ENCODE measurements at places on chromosomes 3 and 15.

- DNase-seq, result no peak
Observed at GRCh38 chr15:70195171-70195570, 97.5 kb upstream of the TLE3 start.

DNA sequence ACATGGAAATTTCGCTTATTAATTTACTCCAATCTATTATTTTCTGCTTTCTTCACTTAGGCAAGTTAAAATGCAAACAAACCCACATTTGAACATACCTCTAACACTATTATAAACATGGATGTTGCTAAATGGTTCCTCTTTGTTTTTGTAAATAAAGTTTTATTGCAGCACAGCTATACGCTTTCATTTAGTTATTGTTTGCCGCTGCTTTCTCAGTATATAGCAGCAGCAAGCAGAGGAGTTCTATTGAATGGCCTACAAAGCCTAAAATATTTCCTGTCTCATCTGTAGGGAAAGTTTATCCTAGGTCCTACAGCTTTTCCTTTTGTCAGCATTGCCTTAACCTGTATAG is 7.9 kb upstream of the CHD2 start:
- DNase-seq, result no peak

- no peak for DNase-seq
Observed at GRCh38 chr3:146449613-146450012, 19.7 kb downstream of the PLSCR2 start.

DNA sequence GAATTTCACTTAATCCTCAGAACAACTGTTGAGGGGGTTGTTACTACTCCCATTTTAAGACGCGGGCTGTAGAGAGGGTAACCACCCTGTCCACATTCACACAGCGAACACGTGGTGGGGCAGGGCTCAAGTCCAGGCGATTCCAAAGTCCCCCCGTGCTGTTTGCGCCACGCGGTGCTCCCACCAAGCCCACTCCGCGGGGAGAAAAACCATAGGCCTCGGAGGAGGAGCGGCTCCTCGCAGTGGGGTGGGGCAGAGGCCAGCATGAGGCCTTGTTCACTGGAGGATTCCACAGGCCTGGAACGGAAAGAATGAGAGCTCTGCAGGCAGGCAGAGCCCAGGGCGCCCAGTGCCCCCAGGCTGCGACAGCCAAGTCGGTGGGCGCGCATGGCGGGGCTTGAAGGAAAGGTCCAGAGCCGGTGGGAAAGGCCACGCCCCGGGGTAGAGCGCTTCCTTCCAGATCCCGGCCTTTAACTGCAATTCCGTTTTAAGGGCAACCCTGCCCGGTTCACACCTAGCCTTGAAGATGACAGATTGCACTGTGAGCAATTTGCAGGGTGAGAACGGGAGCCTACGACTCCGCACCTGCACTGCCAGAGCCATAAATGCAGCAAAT is 161.8 kb upstream of the TBL1XR1 start:
- DNase-seq, result peak; percentile 19

- DNase-seq, result no peak
Observed at GRCh38 chr15:25670025-25670554, 193.0 kb downstream of the ATP10A start.

DNA sequence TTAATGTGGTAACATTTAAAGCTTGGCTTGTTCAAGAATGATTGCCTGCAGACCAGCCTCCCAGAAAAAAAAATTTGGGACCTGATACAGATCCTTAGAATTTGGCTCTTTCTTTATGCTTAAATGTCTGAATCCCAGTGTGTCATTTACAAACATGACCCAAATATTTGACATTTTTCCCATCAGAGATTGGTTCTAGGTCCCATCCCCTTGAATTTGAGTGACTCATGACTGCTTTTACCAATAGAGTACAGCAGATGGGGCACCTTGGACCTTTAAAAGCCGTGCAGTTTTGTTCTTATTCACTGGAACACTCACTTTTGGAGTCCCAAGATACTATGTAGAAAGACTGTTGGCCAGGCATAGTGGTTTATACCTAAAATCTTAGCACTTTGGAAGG is 231.6 kb downstream of the ZIC1 start:
- DNase-seq, result no peak

DNA sequence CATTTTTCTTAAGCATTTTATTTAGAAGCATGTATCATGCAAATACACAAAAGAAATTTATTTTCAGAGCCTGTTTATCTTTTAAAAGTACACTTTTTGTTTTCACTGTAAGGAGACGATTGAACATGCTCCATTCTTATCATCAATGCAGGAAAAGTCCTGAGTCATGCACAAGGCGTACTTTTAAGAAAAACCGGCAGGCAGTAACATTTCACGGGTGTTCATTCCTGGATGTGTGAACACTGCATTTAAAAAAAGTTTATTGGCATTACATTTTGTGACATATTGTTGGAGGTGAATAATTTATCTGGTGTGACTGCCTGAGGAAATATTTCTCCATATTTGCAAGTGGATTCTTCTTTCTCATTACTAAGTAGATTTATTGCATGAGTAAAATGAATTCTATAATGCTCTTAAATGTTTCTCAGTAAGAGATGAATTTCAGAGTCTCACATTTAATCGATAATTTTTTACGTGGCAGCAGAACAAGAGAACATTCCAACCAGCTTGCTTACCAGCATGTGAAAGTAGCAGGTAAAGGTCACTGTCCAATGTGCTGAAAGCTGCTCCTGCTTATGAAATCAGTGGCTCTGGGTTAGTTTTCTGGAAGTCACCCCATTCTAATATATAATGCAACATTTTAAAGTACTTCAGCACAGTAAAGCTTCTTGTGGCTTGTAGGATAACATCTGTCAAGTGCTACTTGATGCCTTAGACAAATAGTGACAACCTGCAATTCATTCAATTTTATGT is 87.0 kb downstream of the SV2B start:
- no peak for DNase-seq

DNA sequence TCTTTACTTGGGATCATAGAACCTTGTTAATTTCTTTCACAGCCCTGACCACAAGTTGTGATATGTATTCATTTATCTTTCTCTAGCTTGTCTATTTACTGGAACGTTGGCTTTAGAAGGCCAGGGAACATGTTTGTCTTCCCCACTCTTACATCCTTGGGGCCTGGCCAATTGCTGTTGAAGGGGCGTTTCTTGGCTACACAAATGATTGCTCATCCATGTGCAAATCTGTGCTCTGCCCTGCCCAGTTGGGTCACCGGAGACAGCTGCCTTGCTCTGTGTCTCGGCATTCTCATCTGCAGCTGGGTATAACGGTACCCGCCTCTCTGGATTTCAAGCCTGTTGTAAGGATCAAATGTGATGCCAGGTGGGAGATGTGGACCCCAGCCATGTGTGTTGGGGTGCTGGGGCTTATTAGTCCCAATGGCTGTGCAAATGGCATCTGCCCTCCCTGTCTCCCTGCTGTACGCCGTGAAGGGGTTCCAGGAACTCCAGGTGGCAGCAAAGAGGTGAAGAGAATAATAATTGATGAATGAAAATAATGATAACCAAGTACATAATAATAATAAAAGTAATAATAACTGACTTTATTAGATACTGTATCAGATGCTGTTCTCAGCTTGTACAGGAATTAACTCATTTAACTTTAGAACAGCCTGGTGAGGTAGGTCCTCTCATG is 24.0 kb upstream of the TLE3 start:
- no peak for DNase-seq

GRCh38 chr15:89826671-89827655 is 12.3 kb upstream of the ANPEP start:
- DNase-seq, result no peak

- no peak for DNase-seq
Observed at GRCh38 chr3:24683090-24683489, 188.4 kb upstream of the THRB start.

GRCh38 chr15:41932101-41932500 is 38.2 kb upstream of the SPTBN5 start:
- no peak for DNase-seq

GRCh38 chr3:172581757-172582166 is 58.5 kb upstream of the TNFSF10 start:
- no peak for DNase-seq

GRCh38 chr3:12681943-12682390 is 18.1 kb upstream of the RAF1 start:
- DNase-seq, result no peak

DNA sequence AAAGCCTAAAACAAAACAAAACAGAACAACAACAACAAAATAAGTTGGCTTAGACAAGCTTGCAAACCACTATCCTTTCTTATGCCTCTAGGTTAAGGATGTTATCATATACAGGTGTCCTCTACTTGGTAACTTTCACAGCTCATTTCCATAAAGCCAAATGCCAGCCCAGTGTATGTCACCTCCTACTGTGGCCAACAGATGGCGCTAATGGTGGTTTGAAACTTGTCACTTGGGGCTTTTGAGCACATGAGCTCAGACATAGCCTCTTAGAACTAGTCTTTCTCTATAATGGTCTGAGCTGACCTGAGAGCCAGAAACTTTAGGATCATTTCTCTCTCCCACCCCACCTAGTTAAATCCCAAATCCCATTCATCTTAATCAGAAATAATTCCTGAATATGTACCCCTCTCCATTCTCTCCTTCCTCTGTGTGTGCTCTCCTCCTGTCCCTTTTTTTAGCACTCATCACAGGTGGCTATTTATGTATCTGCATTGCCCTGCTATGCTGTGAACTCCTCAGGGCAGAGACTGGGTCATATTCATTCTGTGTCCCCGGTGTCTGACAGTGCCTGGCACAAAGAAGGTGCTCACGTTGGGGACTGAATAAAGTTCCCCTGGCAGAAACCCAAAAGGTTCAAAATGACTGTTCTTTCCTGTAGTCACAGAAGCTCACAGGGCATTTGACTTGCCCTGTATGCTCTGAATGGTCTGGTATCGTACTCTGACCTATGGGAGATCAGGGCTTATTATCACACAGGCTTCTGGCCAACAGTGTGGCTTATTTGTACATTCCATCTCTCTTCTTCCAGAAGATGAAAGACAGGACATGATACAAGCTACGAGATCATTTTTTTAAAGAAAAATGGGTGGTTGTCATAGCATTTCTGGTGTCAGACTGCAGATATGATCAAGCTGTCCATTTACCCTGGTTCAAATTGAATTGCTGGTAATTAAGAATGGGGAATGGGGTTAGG is 319.3 kb upstream of the AZI2 start:
- peak; percentile 13 for DNase-seq

GRCh38 chr3:100693225-100693624 is 16.1 kb upstream of the TFG start:
- DNase-seq, result no peak

DNA sequence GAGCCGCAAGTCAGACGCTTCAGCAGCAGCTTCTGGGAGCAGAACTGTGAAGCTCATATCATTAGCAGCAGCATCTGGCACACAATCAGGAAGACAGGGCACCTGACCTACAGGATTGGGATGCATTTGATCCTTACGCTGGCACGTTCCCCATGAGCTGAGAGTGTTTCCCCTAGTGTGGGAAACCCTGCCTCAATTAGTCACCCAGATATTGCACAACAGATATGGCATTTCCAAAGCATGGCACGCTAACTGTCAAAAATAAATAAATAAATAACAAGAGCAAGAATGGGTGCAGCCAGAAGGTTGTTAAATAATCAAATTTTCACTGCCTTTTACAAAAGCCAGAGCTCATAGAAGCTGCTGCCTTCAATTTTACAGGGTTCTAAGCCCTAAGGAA is 189.6 kb upstream of the THBS1 start:
- no peak for DNase-seq

DNA sequence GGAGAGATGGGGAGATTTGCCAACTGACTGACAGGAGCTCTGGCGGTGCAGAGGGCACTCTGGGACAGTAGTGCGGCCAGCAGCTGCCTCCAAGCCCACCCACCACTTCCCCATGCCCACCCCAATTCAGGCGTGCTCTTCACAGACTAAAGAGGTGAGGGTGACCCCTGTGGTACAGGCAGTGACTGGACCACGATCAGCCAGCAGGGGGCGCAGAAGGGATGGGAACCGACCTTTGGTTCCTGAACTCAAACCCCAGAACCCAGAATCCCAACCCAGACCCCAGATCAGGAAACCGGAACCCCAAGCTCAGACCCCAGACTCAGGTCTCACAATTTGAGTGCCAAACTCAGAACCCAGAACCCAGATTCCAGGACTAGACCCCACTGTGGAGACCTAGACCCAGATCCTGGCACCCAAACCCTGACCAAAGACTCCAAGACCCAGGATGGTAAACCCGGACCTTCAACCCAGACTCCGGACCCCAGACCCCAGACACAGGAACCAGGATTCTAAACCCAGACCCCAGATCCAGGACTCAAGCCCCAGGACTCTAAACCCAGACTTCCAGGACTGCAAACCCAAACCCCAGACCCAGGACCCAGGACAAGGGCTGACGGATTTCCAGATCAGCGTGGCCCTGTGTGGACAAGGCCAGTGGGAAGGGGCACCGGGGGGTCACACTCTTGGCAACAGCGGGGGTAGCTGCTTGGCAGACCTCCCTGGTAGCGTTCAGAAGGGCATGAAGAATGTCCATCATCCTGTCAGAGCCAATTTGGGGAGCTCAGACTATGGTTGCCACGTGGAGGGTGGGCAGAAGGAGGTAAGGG is 3.7 kb upstream of the MYL3 start:
- DNase-seq, result peak; percentile 66

- DNase-seq, result no peak
Observed at GRCh38 chr3:133042778-133043177, 4.6 kb downstream of the TMEM108 start.

- DNase-seq, result no peak
Observed at GRCh38 chr3:61601831-61602230, 40.5 kb downstream of the PTPRG start.

DNA sequence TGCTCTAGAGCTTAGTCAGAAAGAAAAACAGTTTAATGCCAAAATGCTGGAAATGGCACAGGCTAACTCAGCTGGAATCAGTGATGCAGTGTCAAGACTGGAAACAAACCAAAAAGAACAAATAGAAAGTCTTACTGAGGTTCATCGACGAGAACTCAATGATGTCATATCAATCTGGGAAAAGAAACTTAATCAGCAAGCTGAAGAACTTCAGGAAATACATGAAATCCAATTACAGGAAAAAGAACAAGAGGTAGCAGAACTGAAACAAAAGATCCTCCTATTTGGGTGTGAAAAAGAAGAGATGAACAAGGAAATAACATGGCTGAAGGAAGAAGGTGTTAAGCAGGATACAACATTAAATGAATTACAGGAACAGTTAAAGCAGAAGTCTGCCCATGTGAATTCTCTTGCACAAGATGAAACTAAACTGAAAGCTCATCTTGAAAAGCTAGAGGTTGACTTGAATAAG is 150.5 kb upstream of the LRRFIP2 start:
- no peak for DNase-seq

DNA sequence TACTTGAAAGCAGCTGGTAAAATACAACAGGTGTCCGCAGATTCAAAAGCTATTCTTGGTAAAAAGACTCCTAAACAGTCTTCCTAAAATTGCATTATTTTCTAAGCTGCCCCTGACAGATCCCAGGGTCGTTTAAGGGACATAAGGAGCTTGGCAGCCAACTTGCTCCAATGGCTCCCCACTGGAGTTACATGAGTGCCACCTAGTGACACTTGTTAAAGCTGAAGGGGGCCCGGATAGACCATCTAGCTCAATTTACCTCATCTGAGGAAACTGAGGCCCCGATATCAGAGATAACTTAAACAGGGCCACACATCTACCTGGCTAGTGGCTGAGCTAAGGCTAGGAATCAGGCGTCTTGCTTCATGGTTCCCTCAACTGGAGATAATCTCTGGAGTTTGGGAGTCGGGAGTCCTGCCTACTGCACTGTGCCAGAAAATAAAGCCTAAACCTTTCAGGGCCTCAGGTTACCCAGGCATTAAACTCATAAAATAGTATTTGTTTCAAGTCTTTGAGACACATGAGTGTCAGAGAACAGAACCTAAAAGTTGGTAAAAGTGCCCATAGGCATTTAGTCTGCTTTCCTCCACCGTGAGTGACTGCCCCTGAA is 6.5 kb upstream of the TBC1D23 start:
- no peak for DNase-seq

GRCh38 chr3:191339316-191339917 is 9.1 kb upstream of the UTS2B start:
- no peak for DNase-seq
